ENCODE measurements at places on chromosomes 16 and 17.

DNA sequence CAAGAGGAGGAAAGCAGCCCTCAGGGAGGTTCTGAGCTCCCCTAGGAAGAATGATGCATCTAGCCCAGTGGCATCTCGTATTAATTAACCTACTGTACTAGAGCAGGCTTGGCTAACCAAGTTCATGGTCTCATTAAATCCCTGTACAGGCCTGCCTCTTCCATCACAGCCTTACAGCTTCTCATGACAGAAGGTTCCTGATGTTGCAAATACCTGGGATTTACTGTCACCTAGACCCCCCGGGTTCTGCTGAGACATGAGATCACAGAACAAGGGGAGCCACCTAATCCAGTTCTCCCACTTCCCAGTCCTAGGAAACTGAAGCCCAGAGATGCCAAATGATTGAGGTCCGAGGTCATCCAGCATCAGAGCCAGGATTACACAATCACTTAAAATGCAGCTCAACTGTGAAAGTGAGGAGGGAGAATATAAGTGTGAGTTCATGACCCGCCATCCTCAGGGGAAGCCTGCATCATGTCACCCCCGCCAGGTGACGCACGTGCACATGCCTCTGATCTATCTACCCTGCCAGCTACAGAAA is 23.9 kb downstream of the ACLY start:
- DNase-seq: no peak

GRCh38 chr16:47142821-47143676 is 696 bp downstream of the NETO2 start:
- peak; percentile 80 for DNase-seq

GRCh38 chr17:79835470-79835899 is 3.8 kb downstream of the CBX4 start:
- no peak for DNase-seq

DNA sequence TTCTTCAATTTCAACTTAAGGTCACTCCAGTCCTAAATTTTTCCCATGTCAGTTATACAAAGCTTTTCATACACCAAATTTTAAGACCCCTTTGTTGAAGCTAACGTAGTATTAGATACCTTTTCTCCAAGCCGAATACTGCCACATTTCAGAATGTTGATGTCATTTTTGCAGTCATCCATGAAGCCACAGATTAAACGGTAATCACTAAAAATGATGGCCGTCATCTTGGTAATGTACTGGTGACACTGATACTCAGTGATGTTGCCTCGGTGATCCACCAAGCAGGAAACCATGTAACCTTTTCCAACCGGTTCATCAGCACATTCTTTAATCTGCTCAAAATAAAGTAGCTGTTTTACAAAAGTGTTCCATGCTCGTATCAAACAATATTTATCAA is 82.1 kb upstream of the CLEC18B start:
- no peak for DNase-seq

- no peak for DNase-seq
These were observed 158.5 kb upstream of the RPH3AL start for GRCh38 chr17:511001-511698.

DNA sequence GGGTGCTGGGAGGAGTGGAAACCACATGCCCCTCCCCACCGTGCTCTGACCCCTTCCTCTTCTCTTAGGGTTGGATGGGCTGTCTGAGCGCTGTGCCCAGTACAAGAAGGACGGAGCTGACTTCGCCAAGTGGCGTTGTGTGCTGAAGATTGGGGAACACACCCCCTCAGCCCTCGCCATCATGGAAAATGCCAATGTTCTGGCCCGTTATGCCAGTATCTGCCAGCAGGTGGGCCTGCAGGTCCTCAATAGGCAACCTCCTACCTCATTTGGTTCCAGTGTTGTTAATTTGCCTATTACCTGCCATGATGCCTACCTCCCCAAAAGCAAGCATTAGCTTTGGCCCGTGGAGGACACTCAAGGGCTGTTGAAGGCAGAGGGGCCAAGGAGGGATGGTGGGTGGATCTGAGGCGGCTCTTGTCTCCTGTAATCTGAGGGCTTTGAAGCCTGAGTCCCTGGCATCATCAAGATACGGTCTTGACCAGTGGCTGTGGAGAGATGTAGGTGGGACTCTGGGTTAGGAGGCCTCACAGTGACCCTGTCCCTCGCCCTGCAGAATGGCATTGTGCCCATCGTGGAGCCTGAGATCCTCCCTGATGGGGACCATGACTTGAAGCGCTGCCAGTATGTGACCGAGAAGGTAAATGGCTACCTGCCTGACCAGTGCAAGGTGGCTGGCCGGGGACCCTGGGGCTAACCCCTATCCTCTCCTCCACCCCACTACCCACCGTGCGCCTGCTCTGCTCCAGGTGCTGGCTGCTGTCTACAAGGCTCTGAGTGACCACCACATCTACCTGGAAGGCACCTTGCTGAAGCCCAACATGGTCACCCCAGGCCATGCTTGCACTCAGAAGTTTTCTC is 3.4 kb downstream of the ALDOA start:
- DNase-seq: peak; percentile 79

DNA sequence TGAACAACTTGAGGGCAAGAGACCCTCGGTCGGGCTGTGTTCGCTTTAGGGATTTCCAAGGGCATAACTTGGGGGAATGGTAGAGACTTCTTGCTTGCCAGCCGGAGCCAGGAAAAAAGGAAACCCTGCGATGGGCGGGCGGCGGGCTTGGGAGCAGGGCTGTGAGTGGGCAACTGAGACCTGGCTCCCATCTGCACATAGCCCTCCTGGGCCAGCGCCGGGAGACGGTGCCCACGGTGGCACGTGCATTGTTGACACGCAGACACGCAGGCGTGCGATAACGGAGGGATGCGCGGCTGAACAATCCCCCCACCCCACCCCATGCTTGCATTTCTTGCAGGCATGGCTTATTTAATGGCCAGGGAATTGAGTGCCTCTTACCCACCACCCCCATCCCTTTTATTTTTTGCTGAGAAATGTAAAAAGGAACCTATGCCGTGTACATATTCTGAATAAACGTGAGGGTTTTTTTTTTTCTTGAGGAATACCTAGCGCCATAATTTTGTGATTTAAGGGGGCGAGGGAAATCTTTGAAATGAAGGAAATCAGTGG is 17.1 kb upstream of the ZFHX3 start:
- no peak for DNase-seq

- no peak for DNase-seq
These were observed 516 bp downstream of the ABR start for GRCh38 chr17:1179112-1179817.

DNA sequence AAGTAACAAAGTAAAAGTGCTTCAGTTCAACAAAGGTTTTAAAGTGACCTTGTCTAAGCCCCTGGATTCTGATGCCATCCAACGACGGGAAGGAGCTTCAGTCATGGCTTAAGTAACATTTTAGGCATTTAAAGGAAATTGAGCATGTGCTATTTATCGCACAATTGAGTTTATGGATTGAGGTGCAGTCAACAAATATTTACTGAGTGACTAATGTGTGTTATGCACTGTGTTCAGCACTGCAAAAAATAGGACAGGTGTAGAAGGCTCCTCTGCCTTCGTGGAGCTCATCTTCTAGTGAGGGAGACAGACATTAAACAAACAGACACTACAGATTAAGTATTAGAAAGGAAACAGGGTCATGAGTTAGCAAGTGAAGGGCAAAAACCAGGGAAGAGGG is 12.5 kb downstream of the TMIGD1 start:
- DNase-seq: no peak

DNA sequence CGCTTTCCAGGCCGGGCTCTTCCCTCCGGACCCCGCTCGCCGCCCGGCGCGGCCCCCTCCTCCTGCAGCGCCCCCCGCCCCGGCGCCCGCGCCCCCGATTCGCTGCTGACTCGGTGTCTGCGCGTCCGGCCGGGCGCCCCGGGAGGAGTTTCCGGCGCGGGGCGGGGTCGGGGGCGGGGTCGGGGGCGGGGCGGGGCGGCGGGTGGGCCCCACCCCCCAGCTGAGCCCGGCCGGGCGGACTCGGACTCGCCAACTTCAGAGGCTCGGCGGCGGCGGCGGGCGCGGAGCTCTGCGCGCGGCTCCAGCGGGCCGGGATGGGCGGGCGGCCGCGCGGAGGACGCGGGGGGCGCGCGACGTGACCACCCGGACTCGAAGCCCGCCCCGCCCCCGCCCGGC is at the start of gene METRNL:
METRNL (plus strand) TSS at position 258 of the 396 bp plus-strand sequence. CDS start 207 bp downstream, outside the sequence.
- peak; percentile 85 for DNase-seq

DNA sequence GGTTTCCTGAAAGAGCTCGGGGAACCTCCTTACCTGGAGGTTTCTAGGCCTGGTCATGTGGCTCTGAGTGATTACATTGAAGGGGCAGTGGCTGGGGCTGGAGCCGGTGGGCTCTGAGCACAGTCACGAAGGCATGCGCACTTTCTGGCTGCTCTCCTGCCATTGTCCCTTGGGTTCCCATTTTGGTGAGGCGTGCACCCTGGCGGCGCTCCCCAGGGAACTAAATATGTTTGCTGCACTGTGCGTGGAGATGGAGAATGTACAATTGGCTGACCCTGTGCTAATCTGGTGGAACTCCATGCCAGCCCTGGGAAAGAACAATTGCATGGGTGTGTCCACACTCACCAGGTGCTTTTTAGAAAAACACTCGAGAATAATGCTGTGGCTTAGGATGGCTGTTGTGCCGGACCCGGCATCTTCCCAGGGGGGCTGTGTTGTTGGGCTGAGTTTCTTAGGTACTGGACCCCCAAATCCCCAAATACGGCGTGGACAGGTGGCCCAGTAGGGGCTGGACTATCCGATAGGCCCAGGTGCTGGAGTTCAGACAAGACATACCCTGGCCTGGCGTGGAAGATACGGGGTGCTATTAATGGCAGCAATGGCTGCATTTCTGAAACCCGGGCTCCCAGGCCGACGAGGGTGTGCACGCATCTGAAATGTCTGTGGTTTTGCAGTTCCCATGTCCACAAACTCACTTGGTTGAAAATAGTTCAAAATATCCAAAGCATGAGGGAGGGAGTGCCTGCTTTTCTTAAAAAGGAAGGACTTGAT is 230.5 kb downstream of the SEC14L1 start:
- DNase-seq: no peak

GRCh38 chr17:45361451-45361850 is 44.6 kb upstream of the MAP3K14 start:
- no peak for DNase-seq

DNA sequence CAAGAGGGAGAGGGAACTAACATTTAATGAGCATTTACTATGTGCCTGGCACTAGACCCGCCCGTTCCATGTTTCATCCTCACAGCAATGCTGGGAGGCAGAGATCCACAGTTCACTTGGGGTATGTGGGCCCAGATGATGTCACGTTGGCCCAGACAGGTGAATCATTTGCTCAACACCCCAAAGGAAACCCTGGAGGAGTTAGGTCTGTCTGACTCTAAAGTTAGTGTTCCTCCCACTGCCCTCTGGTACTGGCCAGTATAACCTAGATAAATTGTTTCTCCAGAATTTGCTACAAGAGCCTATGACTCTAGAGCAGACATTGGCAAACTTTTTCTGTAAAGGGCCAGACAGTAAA is 164.6 kb downstream of the VPS53 start:
- DNase-seq: no peak

GRCh38 chr17:28105501-28105900 is 63.0 kb downstream of the NLK start:
- peak; percentile 83 for DNase-seq

GRCh38 chr16:86059253-86060171 is 160.6 kb downstream of the IRF8 start:
- DNase-seq: no peak

DNA sequence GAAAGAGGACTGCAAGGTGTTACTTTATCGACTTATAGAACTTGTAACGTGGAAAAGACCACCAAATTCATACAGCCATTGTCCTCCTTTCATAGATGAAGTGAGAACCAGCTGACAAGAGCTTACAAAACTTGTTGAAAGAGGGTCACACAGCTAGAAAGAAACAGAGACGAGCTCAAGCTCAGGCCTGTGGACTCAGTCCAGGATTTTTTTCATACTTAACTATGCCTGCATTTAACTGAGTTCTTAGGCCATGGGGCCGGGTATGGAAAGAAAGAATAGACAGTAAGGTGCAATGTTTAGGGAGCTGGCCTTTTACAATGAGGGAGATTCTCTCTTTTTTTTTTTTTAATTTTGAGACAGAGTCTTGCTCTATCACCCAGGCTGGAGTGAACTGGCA is 106.1 kb downstream of the ADAMTS18 start:
- DNase-seq: no peak

DNA sequence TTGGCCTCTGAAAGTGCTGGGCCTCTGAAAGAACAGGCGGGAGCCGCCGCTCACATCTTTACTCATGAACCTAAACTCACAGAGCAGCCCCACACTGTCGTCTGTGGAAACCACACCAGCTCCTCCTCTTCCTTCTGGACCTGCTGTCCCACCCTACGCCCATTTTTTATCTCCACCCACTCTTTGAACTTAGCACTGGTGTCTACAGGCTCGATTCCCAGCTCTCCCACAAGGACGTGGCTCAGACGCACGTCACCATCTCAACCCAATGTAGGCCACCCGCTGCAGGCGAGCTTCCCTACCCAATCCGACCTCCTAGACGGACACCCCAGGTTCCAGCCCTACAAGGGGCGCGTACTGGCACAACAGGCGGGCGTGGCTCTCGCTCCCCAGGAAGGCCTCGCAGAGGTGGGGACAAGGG is 62.2 kb downstream of the NXN start:
- DNase-seq: no peak

- no peak for DNase-seq
These were observed 26.6 kb downstream of the CNTNAP4 start for GRCh38 chr16:76303637-76304314.

DNA sequence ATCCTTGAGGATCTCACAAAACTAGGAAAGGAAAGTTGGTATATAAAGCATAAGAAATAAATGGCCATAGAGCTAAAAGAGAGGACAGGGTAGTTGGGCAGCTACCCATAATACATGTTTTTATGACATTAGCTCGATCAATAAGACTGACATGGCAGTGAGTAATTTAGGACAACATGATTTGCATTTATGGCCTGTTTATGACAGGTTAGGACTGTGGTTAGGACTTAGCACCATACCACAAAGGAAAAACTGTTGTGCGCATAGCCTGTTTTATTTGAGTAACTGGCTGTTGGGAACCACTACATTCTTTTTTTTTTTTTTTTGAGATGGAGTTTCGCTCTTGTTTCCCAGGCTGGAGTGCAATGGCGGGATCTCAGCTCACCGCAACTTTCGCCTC is 18.0 kb upstream of the TRIM37 start:
- DNase-seq: no peak

Data from hematopoietic multipotent progenitor cell treated with erythropoietin and hydrocortisone succinate and interleukin-3 and kit ligand, for 4 days (in vitro differentiated cells).